ENCODE measurements at places on chromosomes 4 and X.
A peak's percentile ranks its signal among the peaks of the same experiment; 100 is the strongest.

DNA sequence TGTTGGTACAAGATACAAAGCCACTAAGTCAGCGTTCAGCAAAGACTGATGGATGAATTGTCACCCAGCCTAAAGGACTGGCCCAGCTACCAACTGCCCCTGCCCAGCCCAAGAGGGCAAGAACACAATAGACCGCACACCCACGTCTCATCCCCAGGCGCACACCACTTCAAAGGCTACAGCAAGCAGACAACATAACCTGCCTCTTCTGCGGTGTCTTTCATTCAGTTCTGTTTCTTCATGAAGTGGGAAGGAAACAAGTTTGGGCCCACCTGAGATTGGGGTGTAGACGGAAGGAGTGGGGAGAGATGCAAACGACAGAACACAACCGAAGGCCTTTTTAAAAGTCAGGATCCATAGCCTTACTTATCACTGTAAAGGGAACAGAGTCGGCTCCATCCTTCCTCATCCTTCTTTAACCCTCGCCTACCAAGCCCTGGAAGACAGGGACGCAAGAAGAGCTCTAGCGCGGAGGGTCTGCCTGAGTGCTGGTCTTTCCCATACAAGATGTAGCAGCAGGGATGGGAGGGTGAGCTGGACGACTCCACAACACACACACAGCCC is 691 bp downstream of the SCARB2 start:
- DNase-seq = no peak

GRCh38 chr4:93710101-93710846 is 118.3 kb upstream of the ATOH1 start:
- DNase-seq = peak; percentile 2

DNA sequence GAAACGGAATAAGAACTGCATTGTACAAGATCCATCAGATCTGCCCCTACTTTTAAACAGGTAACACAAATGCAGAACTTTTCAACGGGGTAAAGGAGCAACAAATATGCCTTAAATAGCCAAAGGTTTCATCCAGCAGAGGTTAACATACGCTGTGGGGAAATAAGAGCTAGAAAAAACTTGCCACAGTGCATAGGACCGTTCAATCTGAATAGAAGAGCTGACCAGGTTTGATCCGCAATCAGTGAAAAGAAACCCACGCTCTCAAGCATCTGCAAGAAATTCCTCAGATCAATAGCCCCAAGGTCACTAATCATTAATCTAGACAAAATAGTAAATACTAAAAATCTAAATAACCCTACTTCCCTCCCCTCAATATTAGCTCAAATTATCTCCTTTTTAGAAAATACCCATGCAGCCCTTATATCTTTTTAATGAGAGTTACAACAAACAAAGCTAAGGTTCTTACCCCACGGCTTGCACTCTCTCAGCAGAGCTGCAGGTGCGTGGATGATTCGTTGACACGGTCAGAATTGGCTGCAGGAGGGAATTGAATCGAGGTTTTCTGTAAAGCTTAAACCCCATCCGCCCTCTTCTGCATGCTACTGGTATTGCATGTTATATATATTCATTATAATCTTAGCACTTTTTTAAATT is at the start of gene TLR10:
TLR10 (minus strand) TSS at position 539 of the 657 bp plus-strand sequence. CDS start 7,400 bp downstream, outside the sequence.
- peak; percentile 32 for DNase-seq

DNA sequence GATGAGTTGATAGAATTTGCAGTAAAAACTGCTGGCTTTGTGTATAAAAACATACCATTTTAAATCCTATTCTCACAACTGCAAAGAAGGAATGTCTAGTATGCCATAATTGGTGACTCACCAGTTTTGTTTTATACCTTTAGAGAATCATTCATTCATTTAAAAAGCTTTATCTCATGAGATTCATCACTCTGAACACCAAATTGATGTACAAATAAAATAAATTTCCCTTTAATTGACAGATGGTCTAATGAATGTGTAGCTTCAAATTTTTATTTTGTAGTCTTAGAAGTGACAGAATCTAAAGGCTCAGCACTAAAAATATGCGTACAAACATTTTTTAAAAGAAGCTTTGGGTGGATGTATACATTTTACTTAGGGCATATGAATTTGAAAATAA is 492.5 kb downstream of the GALNTL6 start:
- no peak for DNase-seq

DNA sequence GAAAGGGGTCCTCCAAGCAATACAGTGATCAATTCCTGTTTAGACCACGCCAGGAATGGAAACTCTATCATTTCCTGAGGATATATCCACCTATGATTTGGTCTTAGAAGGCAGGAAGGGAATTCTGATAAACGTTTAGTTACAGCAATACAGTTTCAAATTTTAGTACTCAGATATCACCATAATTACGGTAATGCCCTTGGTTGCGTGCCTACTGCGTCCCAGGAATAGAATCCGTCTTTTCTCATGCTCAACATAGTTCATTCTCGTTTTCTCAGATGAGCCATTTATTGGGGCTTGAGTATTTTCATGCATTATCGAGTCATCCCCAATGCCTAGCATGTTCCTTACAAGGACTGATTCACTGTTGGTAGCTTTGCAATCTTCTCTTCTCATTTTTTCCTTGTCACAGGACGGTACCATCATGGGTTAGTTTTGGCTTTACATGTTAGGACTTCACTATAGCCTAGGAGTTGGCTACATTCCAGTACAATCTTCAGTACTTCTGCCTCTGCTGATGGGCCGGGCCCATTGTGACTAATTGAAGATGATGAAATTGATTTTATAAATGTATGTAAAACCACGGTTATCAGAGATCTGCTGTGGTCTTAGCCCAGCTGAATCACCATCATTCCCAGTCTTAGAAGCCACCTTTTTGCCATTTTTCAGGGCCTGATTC is 4.4 kb upstream of the PRKX start:
- peak; percentile 23 for DNase-seq

DNA sequence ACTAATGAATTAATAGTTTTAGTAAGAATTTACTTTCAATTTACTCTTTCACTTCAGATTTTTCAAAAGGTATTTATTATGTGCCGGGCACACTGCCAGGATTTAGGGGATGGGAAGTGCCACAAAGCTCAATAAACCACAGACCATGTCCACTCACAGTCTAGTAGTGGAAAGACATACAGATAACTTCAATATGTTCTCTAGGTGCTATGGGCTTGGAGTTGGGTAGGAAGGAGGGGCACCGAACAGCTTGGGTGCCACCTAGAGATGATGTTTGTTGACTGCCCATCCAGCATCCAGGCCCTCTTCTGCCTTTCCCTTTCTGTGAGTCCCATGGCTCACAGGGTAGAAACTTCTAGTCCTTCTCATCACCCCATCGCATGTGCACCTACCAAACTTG is 17.8 kb downstream of the MFAP3L start:
- DNase-seq = peak; percentile 37

DNA sequence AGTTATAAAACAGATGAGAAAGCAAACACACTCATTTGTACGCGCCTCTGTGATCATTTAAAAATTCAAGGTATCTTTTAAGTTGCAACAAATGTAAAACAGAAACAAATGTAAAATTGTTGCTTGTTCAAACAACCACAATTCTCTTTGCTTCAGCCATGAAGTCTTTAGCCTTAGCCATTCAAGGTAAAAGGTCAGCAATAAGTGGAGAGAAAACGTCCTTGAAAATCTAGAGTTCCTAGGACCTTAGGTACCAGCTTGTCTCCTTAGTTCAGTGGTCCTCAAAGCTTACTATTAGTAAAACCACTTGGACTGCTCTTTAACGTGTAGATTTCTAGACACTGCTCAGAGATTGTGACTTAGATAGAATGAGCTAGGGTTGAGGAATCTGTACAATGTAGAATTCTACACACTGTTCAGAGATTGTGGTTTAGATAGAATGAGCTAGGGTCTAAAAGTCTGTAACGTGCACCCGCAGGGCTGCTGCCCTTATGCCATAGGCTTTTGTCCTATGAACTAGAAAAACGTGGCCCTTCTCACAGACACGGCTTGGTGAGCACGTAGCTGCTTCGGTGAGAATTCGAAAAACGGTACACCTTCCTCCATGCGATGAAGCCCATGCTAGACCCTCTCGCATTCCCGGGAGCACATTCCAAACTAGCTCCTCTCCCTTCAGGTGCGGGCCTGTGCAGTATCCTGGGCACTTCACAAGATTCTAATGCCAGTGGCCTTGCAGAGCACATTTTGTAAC is 1.7 kb downstream of the PLAC8 start:
- peak; percentile 69 for DNase-seq

DNA sequence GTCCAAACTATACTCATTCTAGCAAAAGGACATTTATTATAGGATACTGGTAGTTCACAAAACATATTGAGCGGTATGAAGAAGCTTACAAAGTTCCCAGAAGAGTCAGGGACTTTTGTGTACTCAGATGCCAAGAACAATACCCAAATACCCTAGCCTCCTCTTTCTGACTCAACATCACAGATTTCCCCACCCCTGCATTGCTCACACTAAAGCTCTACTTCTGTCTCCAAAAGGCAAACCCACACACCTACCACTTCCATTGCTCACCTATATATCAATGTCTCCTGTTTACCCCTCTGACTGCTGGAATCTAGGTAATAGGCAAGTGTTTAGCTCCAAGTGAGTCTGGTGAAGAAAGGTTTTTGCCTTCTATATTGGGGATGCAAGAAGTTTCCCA is 100.7 kb upstream of the HCCS start:
- no peak for DNase-seq

DNA sequence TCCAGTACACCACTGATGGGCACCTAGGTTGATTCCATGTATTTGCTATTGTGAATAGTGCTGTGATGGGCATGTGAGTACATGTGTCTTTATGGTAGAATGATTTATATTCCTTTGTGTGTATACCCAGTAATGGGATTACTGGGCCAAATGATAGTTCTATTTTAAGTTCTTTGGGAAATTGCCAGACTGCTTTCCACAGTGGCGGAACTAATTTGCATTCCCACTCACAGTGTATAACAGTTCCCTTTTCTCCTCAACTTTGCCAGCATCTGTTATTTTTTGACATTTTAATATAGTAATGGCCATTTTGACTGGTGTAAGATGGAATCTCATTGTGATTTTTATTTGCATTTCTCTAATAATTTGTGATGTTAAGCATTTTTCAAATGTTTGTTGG is 25.9 kb downstream of the CC2D2A start:
- no peak for DNase-seq

Data from fibroblast of skin of right quadriceps (primary cell).